ENCODE measurements at places on chromosomes 16 and 17. TPM values are rescaled to one million over a fixed set of nuclear protein-coding genes. Genes with fewer than 3 reads are reported as not detected.

CCL8 gene
- 0.11 TPM for polyA plus RNA-seq

DNA sequence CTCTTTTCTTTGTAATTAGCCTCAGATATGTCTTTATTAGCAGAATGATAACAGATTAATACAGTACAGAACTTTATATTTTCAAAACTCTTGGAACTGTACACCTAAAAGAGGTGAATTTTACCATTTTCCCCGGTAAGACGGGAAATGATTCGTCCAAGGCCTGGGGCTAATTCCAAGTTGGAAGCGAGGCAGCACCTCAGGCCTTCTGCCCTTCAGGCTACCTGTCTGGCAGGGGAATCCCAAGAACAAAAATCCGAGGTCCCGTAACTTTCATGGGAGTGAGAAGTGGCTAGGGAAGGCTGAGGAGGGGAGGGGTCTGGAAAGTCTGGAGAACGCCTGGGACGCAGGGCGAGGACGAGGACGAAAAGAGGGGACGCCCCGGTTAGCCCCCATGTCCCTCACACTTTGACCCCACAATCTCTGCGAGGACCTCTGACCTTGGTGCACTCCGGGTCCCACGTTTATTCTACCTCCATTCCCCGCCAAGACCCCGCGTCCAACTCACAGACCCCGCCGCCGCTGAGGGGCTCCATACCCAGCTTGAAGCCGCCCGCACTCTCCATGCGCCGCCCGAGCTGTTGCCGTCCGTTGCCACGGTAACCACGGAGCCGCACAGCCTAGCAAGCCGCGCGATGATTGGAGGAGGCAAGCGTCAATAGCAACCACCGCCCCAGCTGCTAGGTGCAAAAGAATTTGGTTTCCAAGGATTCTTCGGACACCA is at the start of gene HYDIN:
Gene HYDIN, minus strand, starts transcription at position 601 of the 724 bp plus-strand sequence. CDS start 43,827 bp downstream, outside the sequence.
- DNase-seq = no peak

GRCh38 chr17:61412143-61412859 is 12.7 kb downstream of the TBX2 start:
- no peak for DNase-seq

- no peak for DNase-seq
Observed at GRCh38 chr16:13084331-13084730, 182.9 kb downstream of the SHISA9 start.

GRCh38 chr16:9007177-9007794 is 43.6 kb upstream of the USP7 start:
- DNase-seq = no peak

DNA sequence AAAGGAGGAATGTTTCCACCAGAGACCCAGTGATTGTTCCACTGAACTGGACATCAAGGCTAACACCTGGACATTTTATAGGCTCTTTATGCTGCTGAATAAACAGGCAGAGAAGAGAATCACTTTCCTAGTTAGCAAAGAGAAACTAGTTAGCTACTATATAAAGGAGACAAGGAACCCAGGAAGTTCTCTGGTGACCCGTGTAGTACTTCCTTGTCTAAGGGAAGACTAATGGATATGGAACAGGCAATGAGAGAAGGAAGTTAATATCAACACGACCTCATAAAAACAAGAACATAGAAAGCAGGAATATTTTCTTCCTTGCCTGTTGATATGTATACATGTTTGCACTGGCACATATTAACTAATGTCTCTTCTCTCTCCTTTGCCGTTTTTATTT is 30.8 kb upstream of the RPL38 start:
- DNase-seq = no peak

DNA sequence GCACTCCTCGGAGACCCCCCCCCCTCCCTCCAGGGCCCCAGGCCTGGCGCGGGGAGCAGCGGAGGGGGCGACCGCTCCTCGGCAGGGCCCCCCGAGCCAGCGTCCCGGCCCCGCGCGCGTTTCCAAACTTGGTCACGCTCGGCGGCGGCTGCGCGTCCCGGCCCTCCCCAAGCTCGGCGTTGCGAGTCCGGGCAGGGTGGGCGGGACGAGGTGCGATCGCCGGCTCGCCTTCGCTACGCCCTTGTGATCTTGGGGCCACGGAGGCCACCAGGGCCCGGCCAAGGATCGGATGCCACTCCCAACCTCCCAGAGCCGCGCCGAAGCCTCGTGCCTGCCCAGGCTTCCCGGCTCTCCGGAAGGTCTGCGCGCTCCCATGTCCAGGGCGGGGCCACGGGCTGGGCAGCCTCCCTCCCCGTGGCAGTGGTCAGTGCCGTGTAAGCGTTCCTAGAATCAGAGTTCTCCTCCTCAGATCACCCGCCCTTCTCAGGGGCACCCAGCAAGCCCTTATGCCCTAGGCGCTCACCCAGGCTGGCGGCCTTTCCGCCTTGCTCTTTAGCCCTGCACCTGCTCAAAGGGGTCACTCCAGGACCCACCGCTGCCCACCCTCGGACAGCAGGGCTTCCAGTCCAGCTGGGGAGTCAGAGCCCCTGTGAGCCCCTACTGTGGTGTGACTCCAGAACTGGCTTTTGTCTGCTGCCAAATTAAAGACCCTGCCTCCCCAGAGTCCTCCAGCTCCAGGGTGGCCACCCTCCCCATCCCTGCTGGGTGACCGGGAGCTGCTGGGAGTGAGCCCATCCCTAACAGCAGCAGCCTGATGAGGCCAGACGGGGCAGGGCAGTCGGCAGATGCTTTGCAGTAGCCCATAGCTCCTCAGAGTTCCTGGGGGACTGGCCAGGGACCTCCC is 12.2 kb upstream of the MRPS23 start:
- no peak for DNase-seq

Measured in BJ (cell line).